Suppressor macrophage treated with lipopolysaccharide for 1 hour (primary cell): ENCODE measurements at places on chromosomes 2 and 18.

- no peak for DNase-seq
Observed at GRCh38 chr2:178317811-178318210, 123.5 kb downstream of the OSBPL6 start.

- DNase-seq = no peak
Observed at GRCh38 chr2:43005975-43006833, 213.8 kb upstream of the HAAO start.

- no peak for DNase-seq
Observed at GRCh38 chr2:60292242-60292641, 261.2 kb downstream of the BCL11A start.

- no peak for DNase-seq
Observed at GRCh38 chr2:12855508-12855907, 138.8 kb downstream of the TRIB2 start.

GRCh38 chr18:74551452-74551851 is 17.2 kb downstream of the CNDP1 start:
- DNase-seq = no peak

DNA sequence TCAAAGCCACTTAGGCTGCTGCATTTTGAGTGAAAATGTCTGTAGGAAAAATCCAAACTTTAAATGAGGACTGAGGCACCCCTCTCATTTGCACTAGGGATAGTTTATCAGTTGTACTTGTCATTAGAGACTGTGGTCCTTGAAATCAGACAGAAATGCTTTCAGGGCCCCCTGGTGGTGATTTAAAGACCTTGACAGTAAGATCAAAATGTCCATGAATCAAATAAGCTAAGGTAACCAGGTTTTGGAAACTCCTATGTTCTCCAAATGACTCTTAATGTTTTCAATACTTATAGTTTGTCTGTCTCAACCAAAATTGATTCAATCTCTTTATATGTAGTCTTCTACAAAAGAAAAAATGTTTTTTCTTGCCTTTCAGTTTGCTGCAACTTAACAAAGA is 28.8 kb upstream of the DDX18 start:
- DNase-seq = peak; percentile 60

DNA sequence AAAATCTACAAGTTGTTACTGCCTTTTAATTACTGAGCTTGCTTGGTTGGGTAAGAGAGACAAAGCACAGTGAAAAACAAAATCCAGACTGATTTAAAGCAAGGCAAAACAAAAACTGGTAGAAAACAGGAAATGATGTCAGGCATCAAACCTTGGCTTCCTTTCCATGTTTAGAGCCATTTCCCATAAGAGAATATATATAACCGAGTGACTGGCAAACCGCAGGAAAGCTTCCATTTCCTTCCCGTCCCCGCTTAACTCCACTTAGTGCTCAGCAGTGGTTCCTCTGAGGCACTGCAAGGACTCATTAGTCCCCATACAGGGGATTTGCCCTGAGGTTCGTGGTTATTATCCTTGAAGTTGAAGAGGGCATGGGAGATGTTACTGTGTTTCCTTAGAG is 446.3 kb downstream of the LPIN1 start:
- peak; percentile 54 for DNase-seq

GRCh38 chr2:113769555-113769954 is 13.1 kb upstream of the SLC35F5 start:
- no peak for DNase-seq

- no peak for DNase-seq
Observed at GRCh38 chr18:3836483-3837335, 386.7 kb downstream of the TGIF1 start.

DNA sequence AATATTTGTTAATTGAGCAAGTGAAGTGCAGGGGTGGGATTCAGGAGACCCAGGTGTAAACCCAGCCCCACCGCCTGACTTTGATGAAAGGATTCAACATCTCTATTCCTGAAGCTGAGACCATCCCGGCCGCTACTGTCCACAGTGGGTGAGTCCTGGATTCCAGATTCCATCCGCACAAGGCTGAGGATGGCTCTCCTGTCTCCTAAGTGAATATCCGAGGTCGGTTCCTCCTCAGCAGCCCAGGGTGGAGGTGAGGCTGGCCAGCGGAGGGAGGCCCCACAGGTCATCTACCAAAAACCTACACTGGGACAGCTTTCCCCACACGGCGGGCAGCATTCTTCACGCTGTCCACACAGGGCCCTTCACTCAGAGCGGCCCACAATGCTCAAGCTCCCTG is 57.6 kb downstream of the ACKR3 start:
- DNase-seq = no peak

- DNase-seq = no peak
Observed at GRCh38 chr2:13669607-13670006, 952.9 kb downstream of the TRIB2 start.

DNA sequence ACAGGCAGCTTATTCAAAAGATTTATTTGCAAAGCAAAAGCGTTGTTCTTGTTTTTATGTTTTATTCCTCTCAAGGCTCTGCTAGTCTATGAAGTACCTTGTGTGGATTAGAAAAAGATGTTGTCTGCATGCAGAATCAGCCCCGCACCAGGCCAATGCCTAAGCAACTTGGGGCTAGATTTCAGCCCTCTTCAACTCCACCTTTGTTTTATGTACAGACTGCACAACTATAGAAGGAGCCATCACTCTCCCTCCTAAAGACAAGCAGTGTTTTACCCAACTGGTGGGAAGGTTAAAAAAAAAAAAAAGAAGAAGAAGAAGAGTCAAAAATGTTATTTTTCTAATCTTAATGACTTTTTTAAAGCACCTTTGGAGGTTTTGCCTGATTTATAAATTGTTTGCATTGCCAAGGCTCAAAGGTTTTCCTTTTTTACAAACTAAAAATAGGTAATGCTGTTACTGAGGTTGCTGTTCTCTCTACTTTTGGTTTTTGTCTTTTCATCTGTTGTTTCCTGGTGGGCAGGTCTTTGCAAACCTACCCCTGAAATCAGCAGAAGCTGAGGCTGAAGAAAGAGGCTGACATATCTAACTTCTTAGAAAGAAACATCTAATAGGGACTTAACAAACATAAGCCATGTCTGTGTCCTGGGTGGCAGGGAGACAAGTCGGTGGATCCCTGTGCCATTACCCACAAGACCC is 164.0 kb downstream of the SLC39A10 start:
- DNase-seq = no peak

- no peak for DNase-seq
Observed at GRCh38 chr18:76232779-76233178, 262.3 kb downstream of the ZNF516 start.

DNA sequence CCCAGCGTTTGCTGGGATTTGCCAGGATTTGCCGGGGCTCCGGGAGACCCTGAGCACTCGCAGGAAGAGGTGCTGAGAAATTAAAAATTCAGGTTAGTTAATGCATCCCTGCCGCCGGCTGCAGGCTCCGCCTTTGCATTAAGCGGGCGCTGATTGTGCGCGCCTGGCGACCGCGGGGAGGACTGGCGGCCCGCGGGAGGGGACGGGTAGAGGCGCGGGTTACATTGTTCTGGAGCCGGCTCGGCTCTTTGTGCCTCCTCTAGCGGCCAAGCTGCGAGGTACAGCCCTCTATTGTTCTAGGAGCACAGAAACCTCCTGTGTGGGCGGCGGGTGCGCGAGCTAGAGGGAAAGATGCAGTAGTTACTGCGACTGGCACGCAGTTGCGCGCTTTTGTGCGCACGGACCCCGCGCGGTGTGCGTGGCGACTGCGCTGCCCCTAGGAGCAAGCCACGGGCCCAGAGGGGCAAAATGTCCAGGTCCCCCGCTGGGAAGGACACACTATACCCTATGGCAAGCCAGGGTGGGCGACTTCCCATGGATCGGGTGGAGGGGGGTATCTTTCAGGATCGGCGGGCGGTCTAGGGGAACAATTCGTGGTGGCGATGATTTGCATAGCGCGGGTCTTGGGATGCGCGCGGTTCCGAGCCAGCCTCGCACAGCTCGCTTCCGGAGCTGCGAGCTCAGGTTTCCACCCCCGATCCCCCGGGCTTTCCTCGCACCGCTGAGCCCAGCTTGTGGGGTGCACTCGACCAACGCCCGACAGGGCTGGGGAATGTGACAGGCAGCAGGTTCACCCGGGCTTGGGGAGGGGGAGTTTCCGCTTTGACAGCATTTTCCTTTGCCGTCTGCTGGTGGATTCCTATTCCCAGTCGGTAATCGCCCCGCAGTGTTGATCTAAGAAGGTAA is 2.8 kb downstream of the ONECUT2 start:
- DNase-seq = peak; percentile 83

DNA sequence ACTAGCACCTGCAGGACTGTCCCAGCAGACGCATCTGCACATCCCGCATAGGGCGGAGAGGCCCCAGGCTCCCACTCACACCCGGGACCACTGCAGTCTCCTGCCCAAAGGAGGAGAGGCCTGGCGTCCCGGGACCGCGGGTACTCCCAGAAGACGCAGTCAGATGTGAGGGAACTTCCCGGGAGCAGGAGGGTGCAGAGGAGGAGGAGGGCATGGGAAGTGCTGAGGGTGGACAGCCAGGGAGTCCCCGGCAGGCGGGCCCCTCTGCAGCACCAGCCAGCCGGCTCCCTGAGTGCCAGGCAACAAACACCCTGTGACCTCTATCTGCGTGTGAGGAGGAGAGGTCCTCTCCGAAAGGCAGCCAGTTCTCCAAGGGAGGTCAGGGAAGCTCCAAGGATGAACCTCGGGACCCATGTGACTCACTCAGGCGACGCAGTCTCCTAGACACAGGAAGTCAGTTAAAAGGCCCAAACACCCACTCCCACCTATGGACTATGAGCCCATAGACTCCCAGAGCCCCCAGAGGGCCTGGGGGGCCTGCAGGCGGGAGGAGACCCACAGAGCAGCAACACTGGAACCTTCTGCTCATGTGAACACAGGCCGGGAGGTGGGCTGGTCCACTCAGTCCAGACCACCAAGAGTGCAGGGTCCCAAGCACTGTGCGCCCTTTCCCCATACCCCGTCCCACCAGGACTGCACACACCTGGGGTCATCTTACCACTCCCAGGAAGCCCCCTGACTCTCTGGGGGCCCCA is 4.2 kb downstream of the PXDN start:
- no peak for DNase-seq

GRCh38 chr2:68423966-68424650 is 43.0 kb downstream of the FBXO48 start:
- DNase-seq = peak; percentile 54

GRCh38 chr2:145930318-145930717 is 1410.4 kb upstream of the ZEB2 start:
- no peak for DNase-seq

- DNase-seq = no peak
Observed at GRCh38 chr2:175418224-175418835, 236.8 kb upstream of the ATP5MC3 start.

- peak; percentile 18 for DNase-seq
Observed at GRCh38 chr2:15940661-15941480, 521 bp downstream of the MYCN start.

GRCh38 chr18:74544898-74545297 is 10.6 kb downstream of the CNDP1 start:
- DNase-seq = no peak

GRCh38 chr2:147026664-147027295 is 818.0 kb upstream of the ACVR2A start:
- DNase-seq = no peak

DNA sequence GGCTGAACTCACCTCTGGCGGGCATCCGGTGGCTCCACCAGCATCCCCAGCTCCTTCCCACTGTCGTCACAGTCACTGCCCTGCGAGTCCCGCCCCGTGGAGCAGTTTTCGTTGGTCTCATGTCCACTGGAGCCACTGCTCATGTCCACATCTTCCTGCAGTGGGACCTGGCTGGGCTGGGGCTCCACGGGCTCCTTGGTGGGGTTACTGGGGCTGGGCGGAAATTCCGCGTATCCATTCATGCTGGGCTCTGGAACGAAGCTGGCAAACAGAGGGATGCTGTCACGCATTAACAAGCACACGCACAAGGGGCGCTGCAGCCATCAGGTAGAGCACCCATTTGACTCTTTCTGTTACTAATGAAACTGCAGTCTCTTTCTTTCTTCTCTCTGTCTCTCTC is 10.7 kb downstream of the PER2 start:
- no peak for DNase-seq

DNA sequence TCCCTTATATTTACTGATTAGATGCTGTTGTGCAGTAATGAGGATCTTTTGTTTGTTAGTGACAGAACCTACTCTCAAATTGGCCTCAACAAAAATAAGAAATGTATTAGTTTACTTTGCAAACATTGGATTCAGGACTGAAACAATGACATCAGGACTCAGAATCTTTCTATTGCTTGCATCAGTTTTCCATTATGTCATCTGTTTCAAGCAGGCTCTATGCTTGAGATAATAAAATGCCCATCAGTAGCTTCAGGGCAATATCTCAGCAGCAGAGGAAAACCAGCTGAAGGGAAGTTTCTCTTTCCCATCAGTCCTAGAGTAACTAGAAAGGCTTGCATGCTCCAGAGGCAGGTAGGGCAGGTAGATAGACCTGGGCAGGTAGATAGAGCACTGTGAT is 375.5 kb upstream of the SLC8A1 start:
- no peak for DNase-seq

DNA sequence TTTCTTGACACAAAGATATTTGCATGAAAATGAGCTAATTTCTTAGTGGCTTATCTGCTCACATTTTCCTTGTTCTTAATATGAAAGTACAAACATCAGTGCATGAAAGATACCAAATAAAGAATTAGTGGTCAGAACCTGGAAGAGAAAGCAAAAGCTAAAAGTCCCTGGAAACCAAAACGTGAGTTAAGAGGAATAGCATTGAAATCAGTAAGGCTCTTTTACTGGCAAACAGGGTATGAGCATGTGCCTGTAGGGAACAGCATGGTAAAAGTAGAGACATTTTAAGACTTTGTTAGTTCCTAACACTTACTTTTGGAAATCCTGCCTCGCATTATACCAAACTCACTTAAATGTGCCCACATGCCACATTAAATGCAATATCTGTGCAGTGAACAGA is 31.9 kb upstream of the CWC22 start:
- DNase-seq = no peak

DNA sequence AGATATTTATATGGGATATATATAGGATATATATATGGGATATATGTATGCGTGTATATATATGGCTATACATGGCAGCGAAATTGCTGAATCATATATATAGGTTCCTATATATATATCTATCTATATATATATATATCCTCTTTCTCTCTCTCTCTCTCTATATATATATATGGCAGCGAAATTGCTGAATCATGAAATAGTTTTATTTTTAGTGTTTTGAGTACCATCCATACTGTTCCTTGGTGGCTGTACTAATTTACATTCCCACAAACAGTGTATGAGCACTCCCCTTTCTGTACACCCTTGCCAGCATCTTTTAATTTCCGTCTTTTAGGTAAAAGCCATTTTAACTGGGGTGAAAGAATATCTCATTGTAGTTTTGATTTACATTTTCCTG is 397.6 kb upstream of the LINC00305 start:
- DNase-seq = no peak

DNA sequence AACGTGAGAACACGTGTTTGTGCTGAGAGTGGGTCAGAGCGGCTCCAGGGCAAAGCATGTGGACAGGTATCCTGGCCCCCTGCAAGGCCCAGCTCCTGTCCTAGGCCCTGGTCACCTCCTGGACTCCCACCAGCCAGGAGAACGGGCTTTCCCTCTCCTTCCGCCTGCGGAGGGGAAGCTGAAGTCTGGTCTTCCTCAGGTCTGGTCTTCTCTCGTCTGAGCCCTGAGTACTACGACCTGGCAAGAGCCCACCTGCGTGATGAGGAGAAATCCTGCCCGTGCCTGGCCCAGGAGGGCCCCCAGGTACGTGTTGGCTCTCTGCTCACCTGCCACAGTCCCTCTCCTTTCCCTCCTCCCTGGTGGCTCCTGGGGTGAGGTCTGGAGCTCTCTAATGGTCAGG is 963 bp downstream of the GNLY start:
- no peak for DNase-seq
